ENCODE measurements at places on chromosomes 7 and 10.
A peak's percentile ranks its signal among the peaks of the same experiment; 100 is the strongest.

DNA sequence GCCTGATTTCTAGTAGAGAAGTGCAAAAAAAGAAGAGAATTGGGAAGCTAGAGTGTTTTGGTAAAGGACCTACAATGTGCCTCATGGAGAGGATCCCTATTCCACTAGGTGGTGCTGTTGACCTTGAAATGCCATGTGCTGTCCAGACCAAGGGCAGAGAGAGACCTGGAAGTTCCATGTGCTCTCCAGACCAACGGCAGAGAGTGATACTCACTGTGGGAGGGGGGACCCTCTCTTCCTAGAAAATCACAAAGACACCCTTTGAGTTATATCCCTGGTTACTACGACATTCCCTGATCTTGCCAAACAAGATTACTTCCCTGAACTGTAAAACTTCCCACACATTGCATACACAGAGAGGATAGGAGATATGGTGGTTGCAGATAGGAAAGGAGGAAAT, 212.7 kb upstream of the ZNF804B start:
- DNase-seq: no peak

- DNase-seq: no peak
Measured at GRCh38 chr10:87651801-87652200, 7.9 kb upstream of the PAPSS2 start.

GRCh38 chr10:57657164-57657765, 610.4 kb downstream of the IPMK start:
- DNase-seq: peak; percentile 7

- no peak for DNase-seq
Measured at GRCh38 chr7:135981958-135982646, 4.9 kb upstream of the MTPN start.

GRCh38 chr10:25753776-25754175, 180.3 kb upstream of the MYO3A start:
- DNase-seq: no peak

DNA sequence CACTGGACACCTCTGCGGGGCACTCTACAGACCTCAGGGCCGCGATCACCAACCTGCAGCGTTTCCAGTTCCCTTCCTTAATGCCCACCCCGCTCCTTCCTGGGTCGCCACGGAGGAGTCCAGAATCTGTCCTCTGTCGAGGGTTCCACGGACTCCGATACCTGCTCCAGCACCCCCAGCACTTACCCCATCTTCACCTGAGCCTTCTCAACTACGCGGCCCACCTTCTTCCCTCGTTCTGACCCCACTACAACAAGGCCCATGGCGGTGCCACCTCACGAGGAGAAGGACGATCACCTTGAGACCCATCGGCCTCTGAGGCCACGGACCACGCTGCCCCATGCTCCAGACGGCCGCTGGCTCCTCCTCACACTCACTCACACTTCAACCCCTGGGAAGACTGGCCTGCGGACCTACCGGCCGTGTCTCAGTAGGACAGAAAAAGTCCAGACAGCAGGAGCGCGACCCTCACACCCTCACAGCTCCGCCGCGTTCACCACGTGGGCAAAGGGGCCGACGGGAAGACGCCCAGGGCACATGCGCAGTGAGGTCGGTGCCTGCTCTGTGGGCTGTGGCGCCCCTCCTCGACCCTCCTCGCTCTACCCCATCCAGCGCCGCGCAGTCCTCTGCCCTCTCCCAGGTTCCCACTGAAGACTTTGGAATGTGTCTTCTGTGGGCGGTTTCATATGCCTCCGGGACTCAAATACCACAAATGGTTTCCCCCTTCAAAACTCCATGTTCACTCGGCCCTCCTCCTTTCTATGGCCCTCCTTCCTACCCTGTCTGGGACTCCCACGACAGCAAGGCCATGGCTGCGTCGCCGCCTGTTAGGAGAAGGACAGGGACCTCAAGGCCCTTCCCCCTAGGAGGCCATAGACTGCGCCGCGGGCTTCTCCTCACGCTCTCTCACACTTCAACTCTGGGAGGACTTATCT, 193.9 kb upstream of the PHF14 start:
- DNase-seq: no peak

- DNase-seq: no peak
Measured at GRCh38 chr10:48459270-48460150, 145.4 kb downstream of the ARHGAP22 start.

GRCh38 chr7:130910949-130911944, 177.2 kb upstream of the KLF14 start:
- DNase-seq: no peak

DNA sequence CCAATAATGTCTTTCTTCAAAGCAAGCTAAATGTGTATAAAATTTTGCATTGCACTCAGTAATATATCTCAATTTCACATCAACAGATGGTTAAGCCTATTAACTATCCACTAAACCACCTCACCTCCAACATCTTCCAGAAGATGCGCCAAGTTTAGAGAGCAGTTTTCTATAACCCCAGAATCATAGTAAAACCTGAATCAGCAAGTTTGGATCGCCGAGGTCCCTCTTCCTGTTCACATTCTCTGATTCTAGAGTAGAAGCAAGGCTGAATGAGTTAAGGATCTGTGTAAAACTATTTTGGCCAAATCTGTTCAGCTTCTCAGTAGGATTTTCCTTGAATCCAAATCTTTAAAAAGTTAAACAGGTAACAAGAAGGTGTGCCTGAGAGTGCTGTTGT, 1.4 kb upstream of the FAM204A start:
- DNase-seq: no peak

DNA sequence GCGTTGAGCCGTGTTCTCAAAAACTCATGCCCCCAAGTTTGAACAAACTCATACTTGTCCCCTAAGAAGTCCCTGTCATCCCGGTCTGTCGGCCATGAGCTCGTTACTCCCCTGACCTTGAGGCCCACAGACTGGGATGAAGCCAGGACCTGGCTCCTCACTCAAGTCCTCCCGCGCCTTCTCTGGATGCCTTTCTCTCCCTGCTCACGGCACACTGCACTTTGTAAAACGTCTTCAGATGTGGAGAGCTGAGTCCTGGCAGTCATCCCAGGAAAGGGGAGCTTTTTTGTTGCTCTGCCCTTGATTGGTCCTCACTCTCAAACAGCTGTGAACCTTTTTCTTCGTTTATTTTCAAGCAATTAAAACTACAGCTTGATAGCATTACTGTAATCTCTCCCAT, 110.8 kb downstream of the JAZF1 start:
- no peak for DNase-seq

DNA sequence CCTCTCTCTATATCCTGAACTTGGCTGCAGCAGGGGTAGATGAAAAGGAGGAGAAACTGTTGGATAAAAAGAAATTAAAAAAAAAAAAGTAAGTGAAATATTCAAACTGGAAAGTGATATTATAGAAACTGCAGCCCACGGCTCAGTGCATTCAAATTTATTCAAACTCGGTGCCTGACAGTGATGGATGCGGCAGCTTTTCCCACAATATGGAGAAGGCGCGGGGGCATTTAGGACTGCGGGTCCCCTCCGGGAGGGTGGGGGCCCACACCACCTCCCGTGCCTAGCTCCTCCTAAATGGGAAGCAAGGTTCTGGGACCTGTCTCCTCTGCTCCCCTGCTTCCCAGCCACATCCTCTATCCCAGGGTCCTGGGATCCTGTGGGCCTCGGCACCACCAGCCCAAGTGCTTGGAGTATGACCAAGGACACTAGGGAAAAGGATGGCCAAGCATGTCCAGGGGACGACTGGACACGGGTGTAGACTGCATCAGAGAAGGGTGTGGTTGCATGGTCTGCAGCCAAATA, 82.4 kb downstream of the HIF1AN start:
- DNase-seq: no peak

GRCh38 chr10:129199826-129200225, 267.2 kb upstream of the MGMT start:
- no peak for DNase-seq

GRCh38 chr10:77637532-77638320, at the start of gene KCNMA1:
Gene KCNMA1 (minus strand): TSS chr10:77637808.
- DNase-seq: peak; percentile 52

DNA sequence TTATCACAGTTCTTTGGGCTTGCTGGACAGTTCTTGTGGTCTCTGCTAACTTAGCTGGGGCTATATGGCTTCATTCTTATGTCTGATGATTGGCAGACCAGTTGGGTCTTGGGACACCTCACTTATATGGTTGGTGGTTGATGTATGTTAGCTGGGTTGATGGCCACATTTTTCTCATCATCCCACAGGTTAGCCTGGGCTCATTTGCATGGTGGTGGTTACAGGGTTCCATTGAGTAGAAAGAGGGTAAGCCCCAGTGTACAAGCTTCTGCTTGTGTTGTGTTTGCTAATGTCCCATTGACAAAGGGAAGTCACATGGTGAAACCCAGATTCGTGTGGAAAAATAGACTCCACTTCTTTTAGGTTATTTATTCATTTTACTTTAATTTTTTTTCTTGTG, 40.6 kb downstream of the TMEM60 start:
- peak; percentile 4 for DNase-seq

- DNase-seq: no peak
Measured at GRCh38 chr10:23412223-23412622, 26.7 kb upstream of the OTUD1 start.

DNA sequence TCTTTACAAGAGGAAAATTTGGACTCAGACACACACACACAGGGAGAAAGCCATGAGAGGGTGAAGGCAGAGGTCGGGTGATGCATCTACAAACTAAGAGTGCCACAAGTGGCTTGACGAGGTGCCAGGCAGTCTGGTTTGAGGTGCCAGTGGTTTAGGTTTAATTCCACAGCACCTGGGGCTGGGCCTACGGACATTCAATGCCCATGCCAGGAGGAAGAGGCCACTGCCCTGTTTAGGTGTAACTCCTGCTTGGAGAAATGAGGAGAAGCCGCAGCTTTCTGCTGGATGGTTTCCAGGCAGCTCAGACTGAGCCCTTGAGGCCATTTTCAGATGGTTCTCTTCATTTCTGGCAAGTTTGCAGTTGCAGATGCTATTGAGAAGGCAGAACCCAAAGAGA, 83.6 kb downstream of the HTR5A start:
- no peak for DNase-seq

DNA sequence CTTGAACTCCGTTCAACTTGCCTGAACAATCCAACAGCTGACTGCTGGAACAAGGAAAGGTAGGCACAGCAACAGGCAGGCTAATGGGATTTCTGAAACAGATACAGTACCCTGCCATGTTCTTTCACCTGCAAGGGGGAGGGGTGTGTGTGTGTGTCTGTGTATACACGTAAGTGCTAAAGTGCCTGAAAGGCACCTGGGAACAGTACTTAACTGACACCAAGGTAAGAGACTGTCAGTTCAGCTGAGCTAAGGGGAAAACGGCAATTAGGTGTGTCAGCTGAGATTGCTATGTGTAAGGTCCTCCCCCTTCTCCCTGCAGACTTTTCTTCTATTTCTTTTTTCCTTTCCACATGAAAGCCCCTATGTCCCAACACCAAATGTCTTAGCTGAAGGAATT, 27.0 kb downstream of the NAMPT start:
- DNase-seq: no peak

DNA sequence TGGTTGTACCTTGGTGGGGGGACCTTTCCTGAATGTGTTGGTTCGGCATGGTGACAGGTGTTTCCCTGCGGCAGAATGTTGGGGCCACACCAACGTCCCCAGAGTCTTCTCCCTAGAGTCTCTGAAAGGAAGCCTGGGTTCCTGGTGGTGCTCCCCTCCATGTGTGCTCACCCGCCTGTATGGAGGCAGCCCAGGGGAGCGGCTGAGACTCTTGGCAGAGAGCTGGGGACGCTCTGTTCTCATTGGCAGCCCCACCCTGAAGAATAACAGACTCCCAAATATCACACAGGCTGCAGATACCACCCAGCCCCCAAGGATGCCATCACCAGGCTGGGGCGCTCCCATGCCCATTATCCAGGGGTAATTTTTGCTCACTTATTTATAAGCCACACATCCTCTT, 34.8 kb downstream of the CHST12 start:
- no peak for DNase-seq

DNA sequence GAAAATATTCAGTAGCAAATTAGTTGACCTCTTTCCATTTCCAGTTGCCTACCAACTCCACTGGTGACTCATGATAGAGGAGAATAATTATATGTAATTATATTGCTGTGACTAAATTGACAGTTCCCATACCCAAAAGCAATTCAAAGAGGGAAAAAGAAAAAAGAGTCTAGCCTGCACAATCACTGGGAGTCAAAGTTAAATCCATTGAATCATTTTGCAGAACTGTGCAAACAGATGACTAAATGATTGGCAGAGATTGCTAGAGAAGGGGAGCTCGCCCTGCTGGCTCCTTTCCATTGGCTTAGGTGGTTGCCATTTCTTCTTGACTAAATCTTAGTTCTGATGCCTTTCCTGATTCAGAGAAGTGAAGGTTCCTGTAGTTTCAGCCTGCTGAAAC, 1228.6 kb upstream of the SORCS1 start:
- DNase-seq: no peak

- DNase-seq: no peak
Measured at GRCh38 chr10:88791924-88792323, 10.6 kb upstream of the LIPM start.

DNA sequence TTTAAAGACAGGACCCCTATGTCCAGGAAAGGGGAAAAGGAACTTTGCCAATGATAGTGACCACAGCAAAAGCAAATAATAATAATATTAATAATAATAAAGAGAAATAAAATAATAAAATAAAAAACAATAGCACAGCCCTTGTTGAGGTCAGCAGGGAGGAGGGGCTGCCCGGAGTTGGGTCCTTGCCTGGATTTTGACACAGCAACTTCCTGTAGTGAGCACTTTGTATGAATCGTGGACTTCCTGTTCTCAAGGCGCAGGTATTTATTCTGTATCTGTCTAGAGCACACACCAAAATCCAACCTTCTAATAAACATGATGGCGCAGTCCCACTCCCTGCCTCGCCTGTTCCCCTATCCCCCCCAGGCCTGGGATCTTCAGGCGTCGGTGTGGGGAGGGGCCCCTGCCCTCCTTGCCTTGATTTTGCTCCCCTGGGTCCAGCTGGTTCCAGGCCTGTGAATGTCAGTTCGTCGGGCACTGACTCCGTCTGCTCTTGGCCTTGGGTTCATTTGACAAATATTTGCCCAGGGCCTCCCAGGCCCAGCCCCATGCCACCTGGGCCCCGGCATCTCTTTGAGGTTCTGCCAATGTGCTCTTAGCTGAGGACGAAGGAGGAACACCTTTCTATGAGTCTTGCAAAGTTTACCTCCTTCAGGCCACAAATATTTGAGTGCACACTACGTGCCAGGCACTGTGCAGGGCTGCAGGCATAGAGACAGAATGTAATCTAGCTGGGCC, 13.9 kb downstream of the TRIM8 start:
- no peak for DNase-seq

DNA sequence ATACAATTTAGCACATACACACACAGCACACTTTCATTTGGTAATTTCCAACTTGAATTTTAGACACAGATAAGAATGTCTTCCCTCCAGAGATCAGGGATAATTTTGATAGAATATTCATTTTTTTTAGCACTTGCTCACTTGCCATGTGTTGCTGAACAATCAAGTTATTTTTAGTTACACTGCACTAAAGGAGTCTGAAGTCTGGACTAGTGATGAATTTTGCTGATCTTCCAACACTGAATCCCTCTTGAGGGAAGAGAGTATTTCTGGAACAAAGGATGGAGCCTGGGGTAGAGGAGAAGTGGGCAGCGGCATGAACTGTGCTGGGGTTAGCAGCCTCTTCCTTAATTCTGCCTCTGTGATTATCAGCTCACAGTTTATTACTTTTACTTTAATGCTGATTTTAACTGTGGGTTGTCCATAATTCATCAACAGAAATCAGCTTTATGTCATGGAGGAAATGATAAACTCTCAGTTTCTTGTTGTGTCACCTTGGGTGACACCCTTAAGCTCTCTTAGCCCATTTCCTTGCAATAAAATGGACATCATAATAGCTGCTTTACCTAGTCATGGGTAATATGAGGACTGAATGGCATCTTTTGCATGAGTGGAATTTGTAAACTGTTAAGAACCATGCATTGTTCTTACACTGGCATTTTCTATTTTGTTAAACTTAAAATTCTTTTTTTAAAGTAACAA, 32.1 kb downstream of the SGPL1 start:
- no peak for DNase-seq

- peak; percentile 61 for DNase-seq
Measured at GRCh38 chr10:102413053-102413705, 5.4 kb downstream of the PSD start.

Measured in germinal center (tissue), 1 donor.